Stimulated activated CD8-positive, alpha-beta memory T cell treated with anti-CD3 and anti-CD28 coated beads, Interleukin-2, amount 100 ng/mL, for 1 hour (primary cell): ENCODE measurements at places on chromosomes 4 and X.
A peak's percentile ranks its signal among the peaks of the same experiment; 100 is the strongest.

- no peak for DNase-seq
Observed at GRCh38 chr4:25284466-25284865, 28.1 kb upstream of the ZCCHC4 start.

- no peak for DNase-seq
Observed at GRCh38 chr4:12304905-12305304, 876.2 kb upstream of the HS3ST1 start.

DNA sequence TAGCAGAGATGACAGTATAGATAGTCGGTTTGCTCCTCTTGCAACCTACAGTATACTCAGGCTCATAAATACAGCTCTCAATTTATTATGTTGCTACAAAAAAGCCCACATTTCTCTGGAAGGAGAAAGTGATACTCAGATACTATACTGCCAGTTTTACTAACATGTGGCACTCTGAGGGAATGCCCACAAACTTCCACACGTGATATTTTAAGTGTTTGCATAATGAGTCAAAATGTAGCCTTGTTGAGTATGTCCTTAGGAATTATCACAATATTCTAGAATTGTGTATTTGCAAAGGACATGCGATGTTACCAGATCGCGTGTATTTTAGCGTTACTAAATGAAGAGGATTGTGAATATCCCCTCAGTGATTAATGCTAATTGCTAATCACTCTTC, 929.1 kb downstream of the STIM2 start:
- DNase-seq = no peak

DNA sequence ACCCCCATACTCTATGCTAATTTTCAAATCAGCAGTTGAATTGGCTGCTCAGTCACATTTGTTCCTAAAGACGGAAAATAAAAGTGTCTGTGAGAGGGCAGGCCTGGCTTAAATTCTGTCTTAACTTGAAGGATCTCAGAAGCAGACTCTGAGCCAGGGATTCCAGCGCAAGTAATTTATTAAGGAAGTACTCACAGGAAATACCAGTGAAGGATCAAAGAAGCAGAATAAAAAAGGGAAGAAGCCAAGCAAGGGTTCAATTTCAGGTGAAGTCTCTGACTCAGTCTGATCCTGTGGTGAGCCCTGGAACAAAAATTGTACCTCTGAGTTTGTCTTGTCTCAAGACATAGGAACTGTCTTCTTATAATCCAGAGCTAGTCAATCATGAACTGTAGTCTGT, 52.2 kb downstream of the IL1RAPL1 start:
- no peak for DNase-seq

GRCh38 chr4:84583876-84584380, 1.0 kb downstream of the CDS1 start:
- DNase-seq = no peak

DNA sequence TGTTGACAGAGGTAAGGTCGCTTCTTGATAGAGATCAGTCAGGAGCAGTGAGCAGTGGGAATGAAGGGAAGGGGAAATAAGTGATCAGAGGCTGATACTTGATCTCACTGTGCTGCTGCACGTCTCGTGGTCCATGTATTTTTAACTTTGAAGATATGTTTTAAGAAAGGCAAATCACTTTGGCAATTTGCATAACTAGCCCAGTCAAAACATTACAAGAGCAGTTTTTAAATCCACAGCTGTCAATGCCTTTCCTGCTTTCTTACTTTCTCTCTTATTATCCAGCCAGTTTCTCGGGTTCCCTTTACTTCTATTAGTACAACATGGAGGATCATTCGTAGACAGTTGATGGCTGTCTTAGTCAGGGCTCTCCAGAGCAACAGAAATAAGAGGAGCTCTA, 472.8 kb downstream of the TMA16 start:
- no peak for DNase-seq

GRCh38 chrX:13029887-13030771, 14.3 kb downstream of the FAM9C start:
- no peak for DNase-seq

GRCh38 chr4:33037464-33037863, 2317.3 kb downstream of the PCDH7 start:
- DNase-seq = no peak

DNA sequence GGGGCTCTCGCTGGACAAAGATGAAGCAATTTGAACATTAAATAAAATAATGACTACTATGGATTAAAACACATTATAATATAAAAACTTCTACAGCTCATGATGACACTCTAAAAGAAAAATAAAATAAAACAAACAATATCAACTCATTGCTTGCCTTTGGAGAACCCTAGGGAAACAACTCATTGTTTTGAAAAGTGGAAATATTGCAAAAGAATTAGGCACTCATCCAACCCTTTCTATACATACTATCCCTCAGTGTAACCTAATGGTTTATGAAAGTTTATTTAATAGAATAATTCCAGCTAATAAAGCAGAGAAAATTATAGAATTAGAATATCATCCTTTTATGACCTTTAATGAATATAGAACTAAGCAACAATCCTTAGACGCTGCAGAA, 718 bp downstream of the RAB40A start:
- no peak for DNase-seq

DNA sequence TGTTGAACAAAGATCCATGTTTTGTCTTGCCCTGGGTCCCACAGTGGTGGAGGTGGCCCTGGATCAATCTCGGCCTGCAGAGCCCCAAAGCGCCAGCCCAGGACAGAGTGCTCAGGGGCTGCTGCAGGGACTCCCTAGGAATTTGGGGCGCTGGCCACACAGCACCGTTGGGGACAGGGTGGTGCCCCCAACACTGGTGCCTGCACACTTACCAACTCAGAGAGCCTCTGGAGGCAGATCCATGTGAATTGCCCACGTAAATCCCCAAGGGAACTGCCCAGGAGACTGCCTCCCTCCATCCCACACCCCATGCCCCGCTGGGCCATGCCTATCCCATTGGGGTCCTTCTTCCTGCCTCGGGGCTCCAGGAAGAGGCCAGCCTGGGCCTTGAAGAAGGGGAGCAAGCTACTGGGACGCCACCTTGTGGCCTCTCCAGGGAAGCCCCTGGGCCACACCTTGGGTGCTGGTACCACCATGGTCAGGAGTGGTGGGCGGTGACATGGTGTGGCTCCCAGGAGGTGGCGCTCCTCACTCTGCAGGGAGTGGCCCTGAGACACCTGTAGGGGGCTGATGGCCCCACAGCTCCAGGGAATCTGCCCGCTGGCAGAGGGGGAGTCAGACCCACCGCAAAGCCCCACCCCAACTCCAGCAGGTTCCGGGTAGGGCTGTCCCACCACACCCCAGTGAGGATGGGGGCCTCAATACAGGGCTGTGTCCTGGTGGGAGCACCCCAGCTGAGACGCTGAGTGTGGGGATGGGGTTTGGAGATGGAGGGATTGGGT, 22.8 kb downstream of the CFAP99 start:
- peak; percentile 24 for DNase-seq

GRCh38 chr4:161829591-161829990, 334.2 kb downstream of the FSTL5 start:
- DNase-seq = no peak

DNA sequence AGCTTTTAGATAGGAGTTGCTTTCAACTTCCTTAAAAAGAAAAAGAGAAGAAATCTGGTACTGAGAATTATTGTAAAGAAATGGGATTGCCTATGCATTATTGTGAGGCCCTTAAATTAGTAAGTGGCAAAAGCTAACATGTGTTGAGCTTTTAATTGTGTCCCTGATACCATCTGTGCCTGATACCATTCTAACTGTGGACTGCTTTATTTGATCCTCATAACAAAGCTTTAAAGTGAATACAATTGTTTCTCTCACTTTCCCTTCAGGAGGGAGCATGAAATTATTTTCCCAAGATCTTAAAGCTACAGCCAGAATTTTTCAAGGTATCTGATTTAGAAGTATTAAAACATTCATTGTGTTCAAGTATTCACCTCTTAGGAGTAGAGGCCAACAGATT, 9.9 kb downstream of the KCTD8 start:
- no peak for DNase-seq

- DNase-seq = no peak
Observed at GRCh38 chr4:109248322-109248900, 54.0 kb downstream of the COL25A1 start.
